ENCODE measurements at places on chromosomes 12 and 14.

DNA sequence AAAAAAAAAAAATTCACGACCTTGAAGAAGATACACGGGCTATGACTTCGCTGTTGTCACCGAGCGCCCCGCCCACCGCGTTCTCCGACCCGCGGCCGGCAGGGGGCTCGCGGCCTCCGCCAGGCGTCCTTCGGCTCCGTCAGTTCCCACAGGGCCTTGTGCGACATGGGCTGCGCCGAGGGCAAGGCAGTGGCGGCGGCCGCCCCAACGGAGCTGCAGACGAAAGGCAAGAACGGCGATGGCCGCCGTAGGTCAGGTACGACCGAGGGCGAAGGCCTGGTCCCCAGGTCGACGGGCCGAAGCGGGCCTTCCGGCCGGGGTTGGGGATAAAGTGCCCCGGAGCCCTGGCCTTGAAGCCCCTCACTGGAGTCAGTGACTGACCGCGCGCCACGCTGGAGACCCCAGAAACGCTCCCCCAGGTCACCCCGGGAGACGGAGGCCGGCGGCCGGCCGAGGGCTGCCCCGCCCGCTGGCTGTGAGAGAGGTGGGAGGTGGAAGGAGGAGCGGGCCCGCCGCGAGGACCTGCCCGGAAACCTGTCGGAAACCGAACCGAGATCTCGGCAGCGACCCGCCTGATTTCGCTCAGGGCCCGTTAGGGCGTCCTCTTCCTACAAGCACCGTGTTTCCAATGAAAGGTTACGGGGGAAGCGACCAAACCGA lies at the start of gene TXNRD1:
TSS of gene TXNRD1 (plus strand) at position 142 of the 660 bp plus-strand sequence. CDS start at position 166, 24 bp downstream.
- DNase-seq: peak; percentile 94

DNA sequence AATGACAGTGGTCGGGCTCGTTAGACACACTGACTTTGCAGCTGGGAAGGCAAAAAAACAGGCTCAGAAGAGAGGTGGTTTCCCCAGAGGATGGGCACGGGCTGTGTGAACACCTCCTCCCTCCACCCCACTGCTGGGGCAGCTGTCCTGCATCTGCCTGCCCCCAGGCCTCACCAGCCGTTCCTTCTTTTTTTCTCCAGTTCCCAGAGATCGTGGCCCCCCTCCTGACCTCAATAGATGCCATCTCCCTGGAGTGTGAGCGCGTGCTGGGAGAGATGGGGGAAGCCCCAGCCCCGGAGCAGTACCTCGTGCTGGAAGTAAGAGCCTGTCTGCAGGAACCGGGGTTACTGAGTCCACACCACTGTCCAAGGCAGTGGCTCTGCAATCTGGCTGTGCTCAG lies 17.4 kb downstream of the MVK start:
- no peak for DNase-seq

- DNase-seq: no peak
These were observed 17.7 kb upstream of the NEDD1 start for GRCh38 chr12:96889273-96889933.

GRCh38 chr12:91991399-91992187 lies 154.1 kb downstream of the BTG1 start:
- no peak for DNase-seq

GRCh38 chr12:127881371-127882140 lies 385.4 kb upstream of the TMEM132C start:
- no peak for DNase-seq

DNA sequence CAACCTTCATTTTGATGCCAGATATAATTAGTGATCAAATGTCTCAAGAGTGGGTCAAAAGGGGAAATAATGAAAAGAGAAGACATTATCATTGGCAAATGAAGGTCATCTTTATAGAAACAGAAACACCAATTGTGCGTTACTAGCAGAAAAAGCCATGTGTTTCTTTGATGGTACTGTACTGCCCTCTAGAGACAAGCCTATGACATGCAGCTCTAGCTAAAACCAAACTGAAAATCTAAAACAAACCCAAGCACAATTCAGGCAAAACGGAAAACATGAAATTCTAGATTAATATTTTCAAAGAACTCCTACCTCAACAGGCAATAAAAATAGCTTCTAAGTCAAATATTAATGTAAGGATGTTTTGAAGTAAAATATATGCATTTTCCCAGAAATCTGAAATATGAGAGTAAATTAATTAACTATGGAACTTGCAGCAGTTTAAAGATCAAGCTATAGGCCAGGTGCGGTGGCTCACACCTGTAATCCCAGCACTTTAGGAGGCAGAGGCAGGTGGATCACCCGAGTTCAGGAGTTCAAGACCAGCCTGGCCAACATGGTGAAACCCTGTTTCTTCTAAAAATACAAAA lies 115.4 kb downstream of the KLHL28 start:
- DNase-seq: peak; percentile 53

- no peak for DNase-seq
These were observed 49.1 kb upstream of the KCNJ8 start for GRCh38 chr12:21823581-21823980.

DNA sequence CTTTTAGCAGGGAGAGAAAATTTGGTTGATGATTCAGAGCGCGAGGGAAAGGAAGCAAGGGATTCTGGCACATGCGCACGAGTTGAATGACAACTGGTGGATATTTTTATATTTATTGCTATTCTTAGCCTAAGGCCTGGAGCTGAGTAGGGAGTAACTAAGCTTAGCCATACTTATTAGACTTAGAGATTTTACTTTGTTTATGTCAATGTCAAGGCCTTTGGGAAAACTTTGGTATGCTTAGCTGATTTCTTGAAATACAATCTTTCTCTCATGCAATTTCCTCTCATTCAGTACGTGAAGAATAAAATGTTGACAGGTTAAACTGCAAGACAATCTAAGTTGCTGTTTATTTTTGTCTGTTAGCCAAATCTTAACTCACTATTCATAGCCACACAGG lies 101.1 kb downstream of the CRADD start:
- DNase-seq: no peak

DNA sequence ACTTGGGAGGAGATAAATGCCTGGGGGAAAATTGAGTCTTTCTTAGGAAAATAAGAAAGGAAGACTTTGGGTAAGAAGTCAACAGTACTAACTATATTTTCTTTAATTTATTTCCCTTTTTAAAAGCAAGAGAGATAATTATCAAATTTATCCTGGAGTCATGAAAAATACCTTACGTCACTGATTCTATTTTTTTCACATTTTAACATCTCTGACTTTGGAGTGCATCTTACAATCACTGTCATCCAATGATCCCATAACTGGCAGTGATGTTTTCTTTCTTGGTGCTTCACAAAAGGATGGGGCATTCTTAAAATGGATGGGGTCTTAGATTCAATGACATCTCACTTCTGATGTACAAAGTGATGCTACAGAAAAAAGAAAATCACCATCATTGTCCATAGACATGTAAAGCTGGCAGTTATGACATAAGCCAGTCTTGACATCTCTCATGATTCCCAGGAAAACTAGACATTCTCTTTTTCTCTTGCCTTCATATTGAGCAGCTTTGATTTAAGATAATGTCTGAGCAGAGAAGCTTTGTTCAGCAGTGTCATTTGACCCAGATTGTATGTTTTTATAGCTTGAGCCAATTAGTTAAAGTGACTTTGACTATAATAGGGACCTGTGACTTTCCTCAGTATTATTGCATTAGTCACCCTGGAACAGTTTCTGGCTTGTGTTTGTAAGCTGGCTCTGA lies 236.2 kb downstream of the EGLN3 start:
- no peak for DNase-seq

DNA sequence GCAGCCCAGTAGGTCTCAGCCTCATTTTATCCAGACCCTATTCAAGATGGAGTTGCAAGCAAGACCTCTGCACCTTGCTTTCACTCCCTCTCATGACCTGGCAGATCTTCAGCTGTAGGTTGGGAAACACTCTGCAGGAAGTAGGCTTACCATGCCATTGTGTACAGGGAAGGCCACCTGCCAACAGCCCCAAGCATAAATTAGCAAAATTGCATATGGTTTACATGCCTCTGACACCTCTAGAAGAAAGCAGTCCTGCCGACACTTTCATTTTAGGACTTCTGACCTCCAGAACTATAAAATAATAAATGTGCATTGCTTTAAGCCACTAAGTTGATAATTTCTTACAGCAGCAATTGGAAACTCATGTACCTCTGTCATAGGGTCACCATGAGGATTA lies 96.9 kb downstream of the SLC15A4 start:
- DNase-seq: no peak

DNA sequence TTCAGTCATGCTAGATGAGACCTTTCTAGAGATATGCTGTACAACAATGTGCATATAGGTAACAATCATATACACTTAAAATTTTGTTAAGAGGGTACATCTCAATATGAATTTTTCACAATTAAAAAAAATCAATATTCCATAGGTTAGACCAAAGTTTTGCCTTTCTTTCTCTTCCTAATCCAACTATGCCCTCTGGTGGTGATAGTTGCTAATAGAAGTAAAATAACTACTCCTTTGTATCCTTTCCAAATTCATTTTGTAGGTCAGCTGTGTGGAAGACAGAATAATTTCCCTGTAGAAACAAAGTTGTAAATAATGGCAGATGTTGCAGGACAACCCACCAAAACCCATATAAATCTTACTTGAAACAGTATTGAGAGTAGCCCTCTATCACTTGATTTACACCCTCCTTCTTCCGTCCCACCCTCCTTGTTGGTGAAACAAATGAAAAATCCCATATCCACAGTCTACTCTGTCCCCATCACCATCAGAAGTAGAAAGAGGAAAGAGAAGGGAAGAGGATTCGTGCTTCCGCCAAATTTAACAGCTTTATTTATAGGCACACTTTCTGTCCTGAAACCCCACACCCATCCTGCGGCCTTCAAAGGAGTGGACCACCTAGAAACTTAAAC lies 34.2 kb upstream of the KICS2 start:
- DNase-seq: no peak

GRCh38 chr14:51023964-51024363 lies 70.9 kb downstream of the TRIM9 start:
- DNase-seq: no peak

- no peak for DNase-seq
These were observed 52.0 kb downstream of the NOC4L start for GRCh38 chr12:132196038-132196872.

DNA sequence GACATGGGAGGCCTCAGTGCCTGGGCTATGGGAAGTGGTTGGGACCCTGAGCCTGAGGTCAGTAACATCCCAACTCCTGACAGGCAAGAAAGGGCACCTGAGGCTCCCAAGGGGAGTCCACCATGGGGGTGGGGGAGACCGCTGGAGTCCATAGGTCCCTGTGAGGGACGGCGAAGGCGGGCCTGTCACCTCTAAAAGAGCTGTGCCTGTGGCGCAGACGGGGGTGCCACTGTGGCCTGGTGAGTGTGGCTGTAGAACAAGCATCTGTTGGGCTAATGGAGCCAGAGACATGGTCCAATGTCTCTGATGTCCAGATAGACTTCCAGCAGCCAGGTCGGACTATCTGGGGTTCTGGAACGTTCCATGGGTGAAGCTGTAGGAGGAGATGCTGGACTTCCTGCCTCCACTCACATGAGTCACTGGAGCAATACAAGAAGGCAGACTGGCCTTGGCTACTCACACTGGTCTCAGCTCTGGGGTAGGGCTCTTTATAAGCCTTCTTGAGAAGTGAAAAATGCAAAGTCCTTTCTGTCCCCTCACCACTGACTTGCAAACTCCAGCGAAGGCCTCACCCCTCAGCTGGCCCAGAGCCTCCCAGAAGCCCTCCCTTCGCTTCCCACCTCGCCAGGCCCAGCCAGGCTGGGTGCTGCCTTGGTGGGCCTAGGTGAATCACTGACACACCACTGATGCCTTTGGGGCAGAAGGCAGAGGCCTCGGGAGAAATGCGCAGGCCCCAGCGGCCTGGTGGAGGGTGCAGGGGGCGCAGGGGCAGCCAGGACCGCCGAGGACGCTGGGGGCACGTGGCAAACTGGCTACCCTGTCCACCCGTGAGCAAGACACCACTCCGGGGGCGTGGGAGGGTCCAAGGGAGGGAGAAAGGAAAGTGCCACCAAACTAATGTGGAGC lies 1.1 kb upstream of the TRAF3 start:
- DNase-seq: no peak

GRCh38 chr14:60094306-60094897 lies 2.7 kb downstream of the PCNX4 start:
- DNase-seq: no peak

DNA sequence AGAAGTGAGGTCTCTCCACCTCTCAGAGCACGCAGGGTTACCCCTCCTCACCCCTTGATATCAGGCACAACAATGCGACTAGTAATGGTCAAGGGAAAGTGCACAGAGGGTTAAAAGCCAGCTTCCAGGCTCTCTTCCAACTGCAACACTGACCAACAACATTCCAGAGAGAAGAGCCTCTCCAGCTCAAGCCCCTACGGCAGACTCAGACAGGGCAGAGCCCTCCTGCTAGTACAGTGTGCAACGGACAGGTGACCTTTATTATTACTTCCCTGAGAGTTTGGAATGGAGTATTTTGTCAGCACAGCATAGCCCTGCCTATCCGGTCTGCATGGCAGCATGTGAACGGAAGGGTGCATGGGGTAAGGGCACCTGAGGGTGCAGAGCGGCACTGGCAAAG lies 73.0 kb downstream of the PTPN21 start:
- DNase-seq: no peak

GRCh38 chr12:55932551-55932910 lies 1.6 kb downstream of the DGKA start:
- DNase-seq: no peak

GRCh38 chr12:93751864-93752610 lies 74.9 kb downstream of the CRADD start:
- no peak for DNase-seq

- DNase-seq: peak; percentile 79
These were observed 756 bp downstream of the TULP3 start for GRCh38 chr12:2891240-2892053.

DNA sequence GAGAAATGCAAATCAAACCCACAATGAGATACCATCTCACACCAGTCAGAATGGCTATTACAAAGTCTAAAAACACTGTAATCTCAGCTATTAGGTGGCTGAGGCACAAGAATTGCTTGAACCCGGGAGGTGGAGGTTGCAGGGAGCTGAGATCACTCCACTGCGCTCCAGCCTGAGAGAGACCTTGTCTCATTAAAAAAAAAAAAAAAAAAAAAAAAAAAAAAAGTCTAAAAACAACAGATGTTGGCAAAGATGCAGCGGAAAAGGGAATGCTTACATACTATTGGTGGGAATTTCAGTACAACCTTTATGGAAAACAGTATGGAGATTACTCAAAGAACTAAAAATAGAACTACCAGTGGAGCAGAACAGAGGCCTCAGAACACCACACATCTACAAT lies 19.0 kb upstream of the ATF7 start:
- no peak for DNase-seq

- DNase-seq: no peak
These were observed 340.1 kb downstream of the BCL11B start for GRCh38 chr14:98931911-98932310.
